ENCODE measurements at places on chromosomes 11 and 22. TPM values are rescaled to one million over a fixed set of nuclear protein-coding genes. Genes with fewer than 3 reads are reported as not detected.

GRCh38 chr11:128713595-128713994 lies 19.7 kb downstream of the FLI1 start:
- peak overlapping the region; percentile 86 for H3K27ac ChIP-seq
- H3K4me1 ChIP-seq: peaks cover 95% of the 10 kb centered on the region
- no peaks in the 10 kb centered on the region for H3K36me3 ChIP-seq
- H3K27me3 ChIP-seq: no peaks in the 10 kb centered on the region

DNA sequence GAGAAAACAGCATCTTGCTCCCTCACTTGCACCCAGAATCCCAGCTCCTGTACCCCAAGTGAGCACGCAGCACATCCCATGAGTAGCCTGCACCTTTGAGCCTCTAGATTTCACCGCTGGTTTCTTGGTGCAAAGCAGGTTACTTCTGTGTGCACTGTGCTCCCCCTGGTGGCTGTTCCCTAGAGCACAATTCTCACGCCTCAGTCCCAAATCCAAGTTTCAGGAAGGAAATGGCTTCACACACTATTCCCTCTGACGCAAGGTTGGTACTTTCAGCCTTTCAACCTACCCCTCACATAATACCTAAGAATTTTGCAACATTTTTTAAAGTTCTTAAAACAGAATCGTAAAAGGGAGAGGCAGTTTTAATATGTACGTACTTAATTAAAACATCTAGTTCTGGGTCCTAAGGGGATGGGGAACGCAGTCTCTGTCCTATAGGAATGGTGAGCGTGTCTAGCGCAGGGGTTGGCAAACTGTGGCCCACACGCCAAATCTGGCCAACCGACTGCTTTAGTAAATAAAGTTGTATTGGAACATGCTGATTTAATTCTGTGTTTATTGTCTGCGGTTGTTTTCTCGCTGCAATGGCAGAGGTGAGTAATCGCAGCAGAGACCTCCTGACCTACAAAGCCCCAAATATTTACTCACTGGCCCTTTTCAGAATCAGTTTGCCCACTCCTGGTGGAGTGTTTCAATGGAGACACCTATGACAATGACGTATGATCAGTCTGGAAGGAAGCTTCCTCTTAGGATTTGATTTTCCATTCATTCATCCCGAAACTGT lies 27.5 kb downstream of the DHCR7 start:
- DNase-seq: no peak
- H3K36me3 ChIP-seq: no peaks in the 10 kb centered on the region
- H3K4me3 ChIP-seq: no peak overlapping the region

- H3K4me3 ChIP-seq: no peak overlapping the region
- H3K36me3 ChIP-seq: no peaks in the 10 kb centered on the region
- peaks cover 81% of the 10 kb centered on the region for H3K4me1 ChIP-seq
- no peak overlapping the region for H3K27ac ChIP-seq
Observed at GRCh38 chr11:1487851-1488574, 1.4 kb upstream of the MOB2 start.

- H3K27ac ChIP-seq: peak overlapping the region; percentile 96
- peaks cover 98% of the 10 kb centered on the region for H3K4me1 ChIP-seq
- no peak overlapping the region for H3K4me3 ChIP-seq
- DNase-seq: peak; percentile 91
- H3K36me3 ChIP-seq: peaks cover 33% of the 10 kb centered on the region
Observed at GRCh38 chr22:42697542-42698013, 23.1 kb downstream of the A4GALT start.

GRCh38 chr11:2827256-2827655 lies 58.3 kb downstream of the CDKN1C start:
- no peaks in the 10 kb centered on the region for H3K27me3 ChIP-seq
- no peak overlapping the region for H3K4me3 ChIP-seq
- H3K27ac ChIP-seq: peak overlapping the region; percentile 94

DNA sequence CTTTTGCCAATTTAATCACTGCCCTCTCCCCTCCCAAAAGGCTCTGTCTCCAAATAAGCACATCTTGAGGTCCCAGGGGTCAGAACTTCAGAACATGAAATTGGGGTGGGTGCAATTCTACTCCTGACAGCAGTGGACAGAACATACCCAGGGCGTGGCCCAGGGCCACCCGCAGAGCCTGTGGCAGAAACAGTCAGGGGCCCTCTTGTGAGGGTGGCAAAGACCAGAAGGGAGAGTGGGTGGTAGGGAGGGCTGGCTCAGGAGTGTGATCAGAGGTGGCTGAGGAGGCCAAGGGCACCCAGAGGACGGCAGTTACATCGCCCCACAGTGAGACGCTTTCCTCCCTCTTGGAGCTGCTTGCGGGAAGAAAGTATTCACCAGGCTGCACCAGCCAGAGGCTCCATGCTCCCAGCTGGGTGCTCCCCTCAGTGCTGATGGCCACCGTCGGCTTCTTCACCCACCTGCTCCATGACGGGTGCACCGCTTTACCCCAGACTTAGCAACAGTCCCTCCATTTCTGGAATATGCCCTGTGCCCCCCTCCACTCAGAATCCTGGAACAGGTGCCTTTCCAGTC lies 1388.0 kb downstream of the BRD1 start:
- DNase-seq: no peak
- no peaks in the 10 kb centered on the region for H3K36me3 ChIP-seq
- no peaks in the 10 kb centered on the region for H3K4me1 ChIP-seq
- no peak overlapping the region for H3K4me3 ChIP-seq
- peaks cover 57% of the 10 kb centered on the region for H3K27me3 ChIP-seq

GRCh38 chr22:44660051-44660830 lies 41.8 kb upstream of the PRR5 start:
- no peak overlapping the region for H3K27ac ChIP-seq
- H3K4me1 ChIP-seq: peaks cover 31% of the 10 kb centered on the region
- no peak for DNase-seq

DNA sequence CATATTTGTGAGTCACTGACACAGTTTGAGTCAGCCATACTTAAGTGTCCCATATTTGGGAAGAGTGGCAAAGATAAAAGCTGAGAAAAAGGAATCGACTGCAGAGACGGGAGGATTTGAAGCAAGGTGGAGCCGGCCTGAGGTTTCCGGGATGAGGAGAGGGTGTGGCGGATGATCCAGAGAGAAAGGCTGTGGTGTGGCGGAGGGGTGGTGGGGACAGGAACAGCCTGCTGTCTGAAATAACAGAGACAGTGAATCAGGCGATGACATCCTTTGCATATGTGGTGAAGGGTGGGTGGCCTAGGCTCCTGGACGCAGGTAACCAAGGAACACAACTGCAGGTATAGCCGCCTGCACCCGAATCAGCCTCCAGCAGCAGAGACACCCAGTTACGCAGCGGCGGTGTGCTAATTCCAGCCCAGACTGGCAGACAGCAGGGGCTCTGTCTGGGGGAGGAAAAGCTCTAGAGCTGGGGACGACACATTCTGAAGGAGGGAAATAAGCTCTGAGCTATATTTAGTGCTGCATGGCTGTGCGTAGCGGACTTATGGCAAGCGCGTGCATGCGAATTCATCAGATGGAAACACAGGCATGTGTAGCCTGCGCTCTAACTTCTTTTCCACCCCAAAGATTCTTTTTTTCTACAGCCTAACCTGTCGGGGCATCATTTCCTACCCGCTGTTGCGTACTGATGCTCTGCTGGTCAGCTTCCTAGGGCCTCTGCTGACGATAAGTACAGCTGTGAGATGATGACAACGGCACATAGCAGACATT lies 62.7 kb upstream of the BARX2 start:
- H3K4me1 ChIP-seq: peaks cover 17% of the 10 kb centered on the region
- no peak overlapping the region for H3K27ac ChIP-seq
- H3K36me3 ChIP-seq: no peaks in the 10 kb centered on the region
- peaks cover 23% of the 10 kb centered on the region for H3K27me3 ChIP-seq

- H3K27me3 ChIP-seq: no peaks in the 10 kb centered on the region
- no peak overlapping the region for H3K4me3 ChIP-seq
- peaks cover 34% of the 10 kb centered on the region for H3K4me1 ChIP-seq
- no peak for DNase-seq
Observed at GRCh38 chr11:59221441-59221840, 8.7 kb upstream of the MPEG1 start.

DNA sequence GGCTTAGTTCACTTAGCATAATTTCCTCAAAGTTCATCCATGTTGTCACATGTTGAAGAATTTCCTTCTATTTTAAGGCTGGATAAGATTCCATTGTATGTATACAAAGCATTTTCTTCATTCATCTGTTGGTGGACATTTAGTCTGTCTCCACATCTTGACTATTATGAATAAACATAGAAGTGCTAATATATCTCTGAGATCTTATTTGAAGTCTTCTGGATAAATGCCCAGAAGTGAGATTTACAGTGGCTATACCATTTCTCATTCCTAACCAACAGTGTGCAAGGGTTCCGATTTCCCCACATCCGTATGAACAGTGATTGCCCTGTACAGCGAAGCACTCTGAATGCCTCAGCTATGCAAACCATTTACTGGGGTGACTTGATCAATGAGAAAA lies 6.6 kb upstream of the ZFTA start:
- no peak overlapping the region for H3K4me3 ChIP-seq
- H3K4me1 ChIP-seq: peaks cover 17% of the 10 kb centered on the region
- H3K36me3 ChIP-seq: no peaks in the 10 kb centered on the region
- DNase-seq: no peak
- no peaks in the 10 kb centered on the region for H3K27me3 ChIP-seq

The DERL3 gene
- total RNA-seq: 2.0 TPM

The YIF1A gene
- 45.6 TPM for total RNA-seq

The THYN1 gene
- total RNA-seq: 41.2 TPM

The PLEKHB1 gene
- 22.4 TPM for total RNA-seq

The SUSD2 gene
- 3.2 TPM for total RNA-seq

The MS4A3 gene
- not detected for total RNA-seq

The IGLL1 gene
- total RNA-seq: not detected

The MRGPRF gene
- 3.9 TPM for total RNA-seq

The MMP1 gene
- not detected for total RNA-seq
